ENCODE measurements at places on chromosomes 4 and X.
A peak's percentile ranks its signal among the peaks of the same experiment; 100 is the strongest.

GRCh38 chr4:123777373-123777772 is 380.8 kb downstream of the SPRY1 start:
- DNase-seq: no peak

DNA sequence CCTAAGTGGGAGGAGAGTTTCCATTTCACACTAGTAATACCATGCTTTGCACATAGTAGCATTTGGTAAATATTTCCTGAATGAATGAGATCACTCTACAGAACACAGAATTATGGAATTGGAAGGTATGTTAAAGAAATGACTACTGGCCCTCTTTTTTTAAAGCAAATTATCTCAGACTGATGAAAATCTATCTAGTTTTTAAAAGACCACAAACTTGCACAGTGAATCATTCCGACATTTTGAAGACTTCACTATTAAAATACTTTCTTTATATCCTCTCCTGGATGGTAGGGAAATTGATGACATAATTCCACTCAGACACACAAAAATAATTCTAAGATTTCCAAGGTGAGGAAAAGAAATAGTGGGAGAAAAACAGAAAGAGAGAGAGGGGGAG is 68.4 kb upstream of the ETNPPL start:
- DNase-seq: no peak

DNA sequence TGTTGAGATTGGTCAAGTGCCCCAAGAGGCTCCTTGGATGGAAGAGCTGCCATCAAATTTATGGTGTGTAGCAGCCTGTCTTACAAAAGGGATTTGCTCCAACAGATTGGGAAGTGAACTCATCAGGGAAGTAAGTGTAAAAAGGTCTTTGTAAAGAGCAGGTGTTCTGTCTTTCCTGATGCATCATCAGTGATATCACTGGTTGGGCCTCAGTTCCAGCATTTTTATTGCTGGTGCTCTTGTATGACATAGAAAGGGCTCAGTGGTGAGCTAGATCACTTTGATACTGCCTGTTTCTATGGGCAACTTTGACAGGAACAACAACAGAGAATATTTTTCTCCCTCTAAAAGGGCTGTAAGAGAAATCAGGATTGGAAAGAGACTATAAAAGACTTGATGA is 8.7 kb upstream of the GABRE start:
- DNase-seq: no peak

GRCh38 chr4:15118292-15118691 is 116.0 kb downstream of the CPEB2 start:
- DNase-seq: no peak

- DNase-seq: no peak
Measured at GRCh38 chr4:148634476-148634875, 192.3 kb upstream of the NR3C2 start.

DNA sequence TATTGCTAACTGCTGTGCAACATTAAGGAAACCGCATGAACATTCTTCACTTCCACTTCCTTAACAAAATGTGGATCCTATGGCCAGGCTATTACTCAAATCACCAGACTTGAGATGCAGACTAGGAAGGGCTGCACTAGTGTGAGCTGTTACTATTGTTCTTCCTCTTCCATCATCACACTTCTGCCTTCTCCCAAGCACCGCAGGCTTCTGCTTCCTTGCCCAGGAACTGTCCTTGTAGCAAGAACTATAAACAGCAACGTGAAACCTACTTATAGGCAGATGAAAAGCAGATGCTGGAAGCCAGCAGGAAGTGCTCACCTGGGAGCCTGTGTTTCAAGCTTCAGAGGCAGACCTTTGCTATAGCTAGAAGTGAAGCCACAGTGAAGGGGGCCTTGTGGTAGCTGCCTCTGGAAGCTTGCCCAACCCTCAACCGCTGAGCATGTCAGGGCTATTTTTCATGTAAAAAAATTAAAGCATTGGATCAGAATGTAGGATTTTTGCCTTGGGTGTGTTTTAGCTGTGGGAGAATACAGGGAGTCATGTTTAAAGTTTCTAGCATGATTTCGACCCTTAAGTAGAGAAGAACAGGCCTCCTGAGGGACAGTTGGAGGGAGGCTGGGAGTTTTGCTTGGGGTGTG is 43.9 kb downstream of the CLNK start:
- peak; percentile 10 for DNase-seq

- DNase-seq: no peak
Measured at GRCh38 chr4:115332078-115332477, 218.7 kb upstream of the NDST4 start.

- no peak for DNase-seq
Measured at GRCh38 chr4:41443340-41444079, 94.4 kb upstream of the LIMCH1 start.

GRCh38 chr4:111441687-111442086 is 703.6 kb upstream of the FAM241A start:
- DNase-seq: no peak

GRCh38 chr4:54658252-54659093 is 716 bp downstream of the KIT start:
- DNase-seq: no peak

- no peak for DNase-seq
Measured at GRCh38 chrX:46733226-46733625, 25.7 kb downstream of the SLC9A7 start.

DNA sequence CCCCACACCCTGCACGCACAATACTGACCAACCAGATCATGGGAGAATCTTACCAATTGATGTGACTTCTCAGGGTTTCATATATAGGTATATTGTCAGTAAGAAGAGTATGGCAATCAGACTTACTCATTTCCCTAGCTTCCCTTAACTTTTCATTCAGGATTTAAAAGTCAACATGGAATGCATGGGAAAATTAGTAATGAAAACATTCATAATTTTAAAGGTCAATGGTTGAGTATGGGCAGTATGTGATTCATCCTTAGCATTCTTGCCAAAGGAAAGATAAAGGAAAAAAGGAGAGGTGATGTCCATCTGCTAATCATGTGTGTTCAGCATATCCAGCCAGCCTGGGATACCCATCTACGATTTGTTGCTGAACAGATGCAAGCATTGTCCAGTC is 4.0 kb downstream of the DIPK2B start:
- DNase-seq: no peak

DNA sequence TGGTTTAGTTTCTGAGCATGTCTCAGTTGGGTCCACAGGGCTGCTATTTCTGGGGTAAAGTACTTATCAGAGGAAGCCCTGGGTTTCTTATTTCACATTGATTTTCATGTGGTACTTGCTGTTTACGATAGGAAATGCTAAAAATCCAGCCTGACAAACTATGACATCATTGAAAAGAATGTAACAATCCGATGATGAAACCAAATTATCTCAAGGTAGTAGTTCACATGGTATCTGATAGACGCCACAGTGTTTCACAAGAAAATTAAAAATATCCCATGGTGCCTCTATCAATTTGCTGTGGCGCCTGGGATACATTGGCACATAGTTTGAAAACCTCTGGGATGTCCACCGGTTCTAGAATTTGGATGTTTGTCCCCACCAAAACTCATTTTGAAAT is 418.9 kb upstream of the RPS6KA3 start:
- DNase-seq: no peak

DNA sequence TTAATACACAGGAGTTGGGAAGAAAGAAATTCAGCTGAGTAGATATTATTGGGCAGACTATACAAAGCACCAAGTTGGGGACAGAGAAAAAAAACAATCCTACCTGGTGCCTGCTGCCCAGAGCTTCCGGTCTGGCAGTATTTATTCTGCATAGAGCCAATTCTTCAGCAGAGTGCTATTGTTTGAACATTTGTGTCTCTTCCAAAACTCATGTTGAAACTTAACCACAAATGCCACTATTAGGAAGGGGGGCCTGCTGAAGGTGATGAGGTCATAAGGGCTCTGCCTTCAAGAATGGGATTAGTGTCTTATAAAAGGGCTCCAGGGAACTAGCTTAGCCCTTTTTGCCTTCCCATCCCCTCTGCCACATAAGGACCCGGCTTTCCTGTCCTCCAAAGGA is 136.2 kb downstream of the EVC2 start:
- no peak for DNase-seq

DNA sequence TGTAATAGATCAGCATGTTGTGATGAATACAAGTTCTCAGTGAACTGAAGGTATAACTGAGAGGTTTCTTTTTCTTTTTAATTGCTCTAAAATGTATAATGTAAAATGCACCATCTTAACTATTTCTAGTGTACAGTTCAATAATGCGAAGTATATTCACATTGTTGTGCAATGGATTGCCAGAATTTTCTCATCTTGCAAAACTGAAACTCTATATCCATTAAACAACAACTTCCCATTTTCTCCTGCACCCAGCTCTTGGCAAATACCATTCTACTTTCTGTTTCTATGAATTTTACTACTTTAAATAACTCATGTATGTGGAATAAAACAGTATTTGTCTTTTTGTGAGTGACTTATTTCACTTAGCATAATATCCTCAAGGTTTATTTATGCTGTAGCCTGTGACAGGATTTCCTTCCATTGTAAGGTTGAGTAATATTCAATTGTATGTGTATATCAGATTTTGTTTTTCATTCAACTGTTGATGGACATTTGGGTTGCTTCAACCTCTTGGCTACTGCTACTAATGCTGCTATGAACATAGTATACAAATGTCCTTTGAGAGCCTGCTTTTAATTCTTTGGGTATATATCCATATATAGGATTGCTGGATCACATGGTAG is 53.5 kb upstream of the NPFFR2 start:
- no peak for DNase-seq

DNA sequence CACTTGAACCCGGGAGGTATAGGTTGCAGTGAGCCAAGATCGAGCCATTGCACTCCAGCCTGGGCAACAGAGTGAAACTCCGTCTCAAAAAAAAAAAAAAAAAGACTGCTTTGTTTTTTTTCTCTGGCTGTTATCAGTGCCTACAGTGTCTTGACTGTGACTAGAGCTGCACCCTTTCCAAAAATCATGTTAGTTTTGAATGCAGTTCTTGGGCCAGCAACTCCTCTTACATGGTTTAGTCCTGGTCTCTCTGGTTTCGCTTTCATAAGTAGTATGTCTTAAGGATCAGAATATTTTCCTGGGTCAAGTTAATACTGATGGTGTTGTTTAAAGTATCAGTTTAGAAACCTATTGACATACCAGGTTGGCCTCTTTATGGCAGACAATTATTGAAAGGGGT is 34.2 kb upstream of the NALF2 start:
- no peak for DNase-seq

- DNase-seq: no peak
Measured at GRCh38 chrX:5842601-5843000, 386.1 kb downstream of the NLGN4X start.

DNA sequence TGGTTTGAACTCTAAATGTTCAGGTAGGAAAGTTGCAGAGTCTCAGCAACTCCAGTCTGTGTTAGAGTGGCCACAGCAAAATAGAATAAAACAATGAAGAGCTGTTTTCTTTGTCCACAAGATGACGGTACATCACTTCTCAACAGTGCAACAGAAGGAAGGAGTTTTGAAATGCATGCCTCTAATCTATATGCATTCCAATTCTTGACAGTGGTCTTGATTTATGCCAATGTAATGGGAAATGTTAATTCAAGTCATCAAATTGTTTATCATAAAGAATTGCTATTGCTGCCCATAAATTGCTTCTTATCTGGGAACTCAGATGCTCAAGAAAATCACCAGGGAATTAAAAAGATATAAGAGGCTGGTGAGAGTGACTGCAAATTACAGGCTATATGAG is 195.5 kb upstream of the PRPS2 start:
- DNase-seq: no peak

DNA sequence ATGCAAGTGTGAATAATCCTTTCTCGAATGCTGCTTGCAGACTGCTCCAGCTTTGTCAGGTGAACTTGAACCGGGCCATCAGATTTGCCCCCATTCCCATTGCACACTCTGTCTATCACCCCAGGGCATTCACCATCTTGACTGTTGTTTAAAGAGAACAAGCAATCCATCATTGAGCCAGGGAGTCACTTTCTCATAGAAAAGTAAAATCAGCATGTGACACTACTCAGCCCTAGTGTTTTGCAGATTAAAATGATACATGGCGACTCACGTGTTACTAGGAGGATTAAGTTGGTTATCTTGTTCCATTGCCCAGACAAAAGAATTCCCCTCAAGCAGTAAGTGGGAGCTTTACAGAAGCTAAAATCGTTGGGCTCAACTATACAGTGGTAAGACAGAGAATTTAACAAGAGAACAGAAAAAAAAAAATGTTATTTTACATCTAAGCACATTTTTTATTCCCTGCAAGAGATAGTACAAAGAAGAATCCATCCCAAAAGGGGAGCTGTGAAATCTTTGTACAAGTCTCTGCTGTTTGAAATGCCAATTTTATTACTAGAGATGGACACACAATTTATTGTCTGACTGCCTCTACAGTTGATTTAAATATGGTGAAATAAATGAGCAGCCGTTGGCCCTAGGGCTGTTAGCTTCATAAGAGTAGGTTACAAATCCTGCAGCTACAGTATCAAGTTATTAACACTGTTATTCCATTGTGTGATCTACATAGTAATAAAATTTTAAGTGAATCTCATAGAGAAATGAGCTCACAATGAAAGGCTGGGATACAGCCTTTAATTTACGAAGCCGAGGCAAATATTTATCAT is 67.5 kb downstream of the NEUROG2 start:
- no peak for DNase-seq

DNA sequence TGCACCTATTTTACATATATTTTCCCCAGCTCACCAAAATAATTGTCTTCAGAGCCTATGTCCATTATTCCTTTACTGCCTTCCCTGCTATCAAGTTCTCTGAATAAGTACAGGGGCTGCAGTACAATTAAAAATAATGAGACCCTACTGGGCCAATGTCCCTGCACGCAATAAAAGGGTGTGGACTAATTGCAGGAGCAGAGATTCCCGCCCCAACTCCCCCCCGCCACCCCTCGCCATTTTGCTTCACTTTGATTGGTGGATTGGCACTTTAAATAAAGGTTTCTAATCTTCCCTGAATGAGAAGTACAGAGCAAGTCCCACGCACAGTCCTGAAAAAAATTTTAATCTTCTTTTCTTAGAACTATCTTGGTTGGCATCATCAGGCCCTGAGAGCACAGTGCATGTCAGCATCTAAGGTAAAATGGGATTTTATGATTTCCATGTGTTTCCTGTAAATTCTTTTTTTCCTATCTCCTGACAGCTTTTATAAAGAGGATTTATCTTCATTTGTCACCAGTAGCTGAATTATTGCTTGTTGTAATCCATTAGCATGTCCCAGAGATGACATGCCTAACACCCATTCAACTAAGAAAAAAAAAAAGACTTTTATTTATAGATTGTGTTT is at the start of gene AMBN:
AMBN (plus strand) TSS at position 302 of the 628 bp plus-strand sequence; CDS start at position 405, 103 bp downstream.
- DNase-seq: no peak

DNA sequence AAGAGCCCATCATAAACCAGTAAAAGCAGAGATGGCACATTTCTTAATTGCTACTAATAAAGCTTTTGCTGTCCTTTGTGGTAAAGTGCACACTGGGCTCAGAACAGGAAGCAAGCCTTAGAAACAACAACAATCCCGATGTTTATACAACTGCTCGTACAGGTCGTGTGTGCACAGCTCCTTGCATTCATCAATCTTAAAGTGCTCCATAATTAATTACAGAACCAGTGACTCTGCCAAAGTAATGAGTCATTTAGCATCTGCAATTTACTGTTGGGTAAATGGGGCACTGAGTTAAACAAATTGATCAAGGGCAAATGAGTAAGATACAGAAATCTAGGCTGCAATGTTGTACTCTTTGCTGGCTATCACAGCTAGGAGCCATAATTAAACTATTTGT is 61.3 kb upstream of the TXK start:
- DNase-seq: no peak

Data from CD4-positive, alpha-beta T cell treated with Interleukin-21 for 1 hour (primary cell).